ENCODE measurements at places on chromosomes 6 and 20.

DNA sequence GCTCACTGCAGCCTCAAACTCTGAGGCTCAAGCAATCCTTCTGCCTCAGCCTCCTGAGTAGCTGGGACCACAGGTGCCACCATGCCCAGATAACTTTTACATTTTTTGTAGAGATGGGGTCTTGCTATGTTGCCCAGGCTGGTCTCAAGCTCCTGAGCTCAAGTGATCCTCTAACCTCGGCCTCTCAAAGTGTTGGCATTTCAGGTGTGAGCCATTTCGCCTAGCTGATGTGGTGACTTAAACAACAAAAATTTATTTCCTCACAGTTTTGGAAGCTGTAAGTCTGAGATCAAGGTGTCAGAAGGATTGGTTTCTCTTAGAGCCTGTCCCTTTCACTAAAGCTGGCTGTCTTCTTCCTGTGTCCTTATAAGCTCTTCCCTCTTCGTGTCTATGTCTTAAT is 15.0 kb upstream of the JARID2 start:
- H3K4me3 ChIP-seq = no peak overlapping the region
- H3K27ac ChIP-seq = no peak overlapping the region
- H3K4me1 ChIP-seq = no peaks in the 10 kb centered on the region
- H3K36me3 ChIP-seq = no peaks in the 10 kb centered on the region

GRCh38 chr6:32179766-32180405 is 1.7 kb downstream of the RNF5 start:
- no peak for DNase-seq
- H3K27me3 ChIP-seq = no peaks in the 10 kb centered on the region
- peaks cover 3% of the 10 kb centered on the region for H3K36me3 ChIP-seq
- peaks cover 26% of the 10 kb centered on the region for H3K4me1 ChIP-seq

GRCh38 chr6:30767158-30767943 is 23.0 kb upstream of the IER3 start:
- H3K27ac ChIP-seq = no peak overlapping the region
- DNase-seq = no peak
- H3K36me3 ChIP-seq = no peaks in the 10 kb centered on the region
- H3K27me3 ChIP-seq = no peaks in the 10 kb centered on the region
- no peak overlapping the region for H3K4me3 ChIP-seq

DNA sequence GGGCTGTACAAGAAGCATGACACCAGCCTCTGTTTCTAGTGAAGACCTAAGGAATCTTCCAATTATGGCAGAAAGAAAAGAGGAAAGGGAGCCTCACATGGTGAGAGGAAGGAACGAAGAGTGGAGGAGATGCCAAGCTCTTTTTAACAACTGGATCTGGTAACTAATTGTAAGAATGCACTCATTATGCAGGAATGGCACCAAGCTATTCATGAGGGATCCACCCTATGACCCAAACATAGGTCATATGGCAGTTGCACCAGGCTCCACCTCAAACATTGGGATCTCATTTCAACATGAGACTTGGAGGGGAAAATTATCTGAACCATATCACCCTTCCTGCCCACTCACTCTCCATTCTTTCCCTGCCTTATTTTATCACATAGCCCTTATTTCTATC is 496.0 kb upstream of the SPTLC3 start:
- no peaks in the 10 kb centered on the region for H3K27me3 ChIP-seq
- no peak for DNase-seq
- H3K4me1 ChIP-seq = no peaks in the 10 kb centered on the region

- DNase-seq = no peak
- H3K27ac ChIP-seq = peak overlapping the region; percentile 38
- H3K4me3 ChIP-seq = no peak overlapping the region
Measured at GRCh38 chr20:50446351-50447101, 63.7 kb upstream of the PTPN1 start.
